Left cardiac atrium (tissue), 4 donors: ENCODE measurements at places on chromosomes 6 and 20. TPM values are rescaled to one million over a fixed set of nuclear protein-coding genes. Genes with fewer than 3 reads are reported as not detected.

The VIP gene
- not detected for total RNA-seq

DNA sequence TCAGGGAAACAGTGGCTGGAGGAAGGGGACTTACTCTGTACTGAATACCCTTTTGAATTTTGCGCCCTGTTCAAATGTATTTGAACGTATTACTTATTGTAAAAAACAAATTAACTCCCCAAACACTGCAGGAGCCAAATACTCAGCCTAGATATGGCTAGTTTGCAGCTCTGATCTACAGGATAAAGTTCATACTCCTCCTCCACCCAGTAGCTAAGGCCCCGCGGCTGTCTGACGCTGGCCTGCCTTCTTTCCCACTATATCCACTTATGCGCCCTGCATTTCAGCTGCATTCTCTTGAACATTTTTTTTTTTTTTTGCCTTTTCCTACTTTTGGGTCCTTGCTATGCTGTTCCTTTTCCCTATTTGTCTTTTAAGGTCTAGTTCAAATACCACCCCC is 6.5 kb downstream of the GSS start:
- no peak for DNase-seq

DNA sequence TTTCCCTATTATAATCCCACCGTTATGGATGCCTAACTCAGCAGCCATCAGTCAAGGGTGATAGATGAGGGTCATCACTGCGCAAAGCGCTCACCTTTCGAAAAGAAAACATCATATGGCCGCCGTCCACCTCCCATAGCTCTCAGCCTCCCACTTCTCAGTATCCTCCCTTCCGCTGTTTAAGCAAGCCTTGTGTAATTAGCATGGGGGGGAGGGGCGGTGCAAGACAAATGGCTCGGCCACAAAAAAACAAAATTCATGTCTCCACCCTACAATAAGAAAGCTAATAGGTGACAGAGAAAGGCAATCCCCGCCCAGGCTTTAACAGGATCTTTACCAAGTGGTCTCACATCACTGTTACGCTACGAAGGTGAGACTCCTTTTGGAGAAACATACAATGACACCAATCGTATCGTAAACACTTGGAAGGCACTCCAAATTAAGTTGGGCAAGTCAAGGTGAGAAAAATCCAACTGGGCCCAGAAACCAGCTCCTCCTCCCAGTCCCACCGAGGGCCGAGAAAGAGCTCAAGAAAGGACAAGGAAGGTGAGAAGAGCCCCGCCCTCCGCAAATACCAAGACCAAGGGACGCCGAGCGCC is 645 bp downstream of the DDX39B start:
- DNase-seq: peak; percentile 65

The TAF8 gene
- total RNA-seq: 20.5 TPM

The RAET1L gene
- not detected for total RNA-seq

DNA sequence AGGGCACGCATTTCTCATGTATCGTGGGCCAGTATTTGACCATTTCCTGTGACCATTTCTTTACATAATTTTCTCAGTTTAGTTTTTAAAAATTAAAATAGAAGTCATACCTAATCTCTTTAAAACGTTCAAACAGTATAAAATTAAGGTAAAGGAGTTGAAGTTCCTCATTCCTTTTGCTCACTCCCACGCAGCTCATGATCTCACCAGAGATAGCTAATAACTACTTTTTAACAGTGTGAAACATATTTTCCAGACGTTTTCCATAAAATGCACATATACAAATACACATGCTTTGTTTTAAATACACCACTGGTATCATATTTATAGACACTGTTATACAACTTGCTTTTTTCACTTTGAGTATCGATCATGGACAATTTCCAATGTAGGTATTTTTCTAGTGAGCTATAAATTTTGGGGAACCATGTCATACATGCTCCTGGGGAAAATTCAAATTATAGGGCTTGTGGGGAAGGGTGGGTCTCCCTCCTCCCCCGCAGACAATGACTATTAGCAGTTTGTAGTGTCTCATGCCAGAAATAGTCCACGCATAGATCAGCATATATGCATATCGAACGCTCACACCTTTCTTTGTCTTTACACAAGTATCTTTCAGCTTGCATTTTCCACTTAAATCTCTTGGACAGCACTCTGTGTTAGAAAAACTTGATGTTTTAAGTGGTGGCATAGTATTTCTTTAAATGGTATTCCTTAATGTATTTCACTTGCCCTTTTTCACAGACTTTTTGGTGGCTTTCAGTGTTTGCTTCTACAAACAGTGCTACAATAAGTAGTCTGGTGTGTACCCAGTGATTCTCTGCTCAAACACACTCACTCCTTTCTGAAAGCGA is 145.5 kb upstream of the ZNF217 start:
- DNase-seq: no peak

GRCh38 chr6:149900620-149901443 is 2.9 kb upstream of the RAET1E start:
- no peak for DNase-seq

GRCh38 chr6:124158024-124158423 is 354.4 kb downstream of the NKAIN2 start:
- no peak for DNase-seq

The OLIG3 gene
- total RNA-seq: not detected

The MOXD1 gene
- total RNA-seq: 2.2 TPM

- DNase-seq: no peak
These were observed 806.3 kb upstream of the GJE1 start for GRCh38 chr6:141326426-141326825.

DNA sequence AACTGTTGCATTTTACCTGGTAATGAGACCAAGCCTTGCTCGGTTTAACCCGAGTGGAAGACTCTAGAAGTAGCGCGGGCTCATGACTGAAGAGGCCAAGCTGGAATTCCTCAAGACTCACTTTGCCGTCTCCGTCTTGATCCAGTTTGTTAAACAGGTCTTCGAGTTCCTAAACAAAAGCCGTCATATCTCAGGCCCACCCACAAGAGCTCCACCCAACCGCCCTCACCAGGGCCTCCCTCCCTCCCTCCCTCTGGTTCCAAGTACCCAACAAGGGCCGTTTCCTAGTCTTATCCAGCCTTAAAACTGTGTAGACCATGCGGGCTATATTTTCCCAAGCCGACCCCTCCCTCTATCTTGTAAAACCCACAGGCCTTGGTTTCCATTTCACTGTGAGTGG is 81.4 kb downstream of the NINL start:
- no peak for DNase-seq

The NRSN1 gene
- not detected for total RNA-seq
